Hippocampal formation (tissue), 2 donors: ENCODE measurements at places on chromosomes 1 and 21.

- DNase-seq: no peak
Observed at GRCh38 chr21:41345356-41345755, 16.5 kb upstream of the MX2 start.

- DNase-seq: no peak
Observed at GRCh38 chr21:44499211-44499560, 40.8 kb downstream of the KRTAP10-1 start.

DNA sequence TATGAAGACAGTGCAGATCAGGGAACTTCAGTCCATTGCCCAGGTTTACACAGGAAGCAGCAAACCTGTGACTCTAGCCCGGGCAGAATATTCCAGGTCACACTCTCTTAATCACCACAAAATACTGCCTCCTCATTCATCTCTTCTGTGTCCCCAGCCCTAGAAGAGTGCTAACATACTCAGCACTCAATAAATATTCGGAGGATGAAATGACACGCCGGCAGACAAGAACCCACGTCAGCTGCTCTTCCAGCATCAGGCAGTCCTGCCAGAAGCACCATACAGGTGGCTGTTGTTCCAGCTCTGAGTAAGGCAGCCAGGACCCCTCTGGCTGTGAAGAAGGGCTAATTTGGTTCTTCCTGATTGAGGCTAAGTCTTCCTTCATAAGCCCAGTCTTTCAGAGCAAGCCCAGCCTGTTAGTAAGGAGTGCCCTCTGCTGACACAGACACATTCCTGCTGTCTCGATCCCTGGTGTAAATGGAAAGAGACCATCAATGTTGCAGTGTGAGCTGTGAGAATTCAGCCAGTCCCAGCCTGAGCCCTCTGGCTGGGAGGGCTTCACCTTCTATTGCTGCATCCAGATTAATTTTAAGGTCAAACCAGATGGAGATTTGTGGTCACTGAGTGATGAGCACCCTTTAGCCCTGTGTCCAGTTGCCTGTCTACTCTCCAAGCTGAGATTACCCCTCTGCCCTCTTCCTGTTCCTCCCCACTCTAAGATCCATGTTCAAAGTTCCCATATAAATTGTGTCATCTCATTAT lies 45.0 kb upstream of the KIRREL1 start:
- peak; percentile 29 for DNase-seq

DNA sequence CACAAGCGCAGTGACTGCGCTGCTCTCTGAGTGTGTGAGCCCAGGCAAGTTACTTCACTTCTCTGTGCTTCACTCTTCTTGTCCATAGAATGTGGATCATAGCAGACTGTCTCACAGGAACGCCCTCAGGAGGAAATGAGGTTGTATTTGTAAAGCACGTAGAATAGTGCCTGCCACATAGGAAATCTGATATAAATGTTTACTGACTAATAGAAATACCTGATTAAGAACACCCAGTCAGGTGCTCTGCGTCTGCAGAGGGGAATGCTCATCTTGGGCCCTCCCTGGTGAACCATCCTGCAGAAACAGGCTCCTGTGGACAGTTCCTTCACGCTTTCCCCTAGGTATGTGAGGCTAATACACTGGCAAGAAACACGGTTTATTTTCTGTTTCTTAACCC lies 100.3 kb downstream of the BEND5 start:
- no peak for DNase-seq

DNA sequence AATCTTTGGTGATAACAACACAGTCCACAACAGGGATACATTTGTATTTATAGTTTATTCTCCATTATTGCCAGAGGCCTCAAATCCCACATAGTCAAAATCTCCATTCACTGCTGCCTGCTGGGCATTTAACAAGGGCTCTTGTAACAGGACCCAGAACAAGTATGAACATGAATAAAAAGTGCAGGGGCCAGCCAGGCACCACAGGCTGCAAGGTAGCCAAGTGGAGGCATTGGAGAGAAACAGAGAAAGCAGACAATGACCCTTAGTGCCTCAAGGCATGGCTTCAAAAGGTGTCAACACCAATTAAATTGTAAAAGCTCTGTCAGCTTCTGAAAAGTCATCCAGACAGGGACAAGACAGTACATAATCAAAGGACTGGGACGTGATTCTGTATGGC lies 116.8 kb downstream of the ATP6V1G3 start:
- no peak for DNase-seq

- DNase-seq: no peak
Observed at GRCh38 chr1:18238190-18238589, 130.6 kb downstream of the IGSF21 start.
